Posterior vena cava (tissue), 2 donors: ENCODE measurements at places on chromosomes 7 and 10.
A peak's percentile ranks its signal among the peaks of the same experiment; 100 is the strongest.

- no peak for DNase-seq
Observed at GRCh38 chr7:1922071-1922869, 252.2 kb downstream of the ELFN1 start.

DNA sequence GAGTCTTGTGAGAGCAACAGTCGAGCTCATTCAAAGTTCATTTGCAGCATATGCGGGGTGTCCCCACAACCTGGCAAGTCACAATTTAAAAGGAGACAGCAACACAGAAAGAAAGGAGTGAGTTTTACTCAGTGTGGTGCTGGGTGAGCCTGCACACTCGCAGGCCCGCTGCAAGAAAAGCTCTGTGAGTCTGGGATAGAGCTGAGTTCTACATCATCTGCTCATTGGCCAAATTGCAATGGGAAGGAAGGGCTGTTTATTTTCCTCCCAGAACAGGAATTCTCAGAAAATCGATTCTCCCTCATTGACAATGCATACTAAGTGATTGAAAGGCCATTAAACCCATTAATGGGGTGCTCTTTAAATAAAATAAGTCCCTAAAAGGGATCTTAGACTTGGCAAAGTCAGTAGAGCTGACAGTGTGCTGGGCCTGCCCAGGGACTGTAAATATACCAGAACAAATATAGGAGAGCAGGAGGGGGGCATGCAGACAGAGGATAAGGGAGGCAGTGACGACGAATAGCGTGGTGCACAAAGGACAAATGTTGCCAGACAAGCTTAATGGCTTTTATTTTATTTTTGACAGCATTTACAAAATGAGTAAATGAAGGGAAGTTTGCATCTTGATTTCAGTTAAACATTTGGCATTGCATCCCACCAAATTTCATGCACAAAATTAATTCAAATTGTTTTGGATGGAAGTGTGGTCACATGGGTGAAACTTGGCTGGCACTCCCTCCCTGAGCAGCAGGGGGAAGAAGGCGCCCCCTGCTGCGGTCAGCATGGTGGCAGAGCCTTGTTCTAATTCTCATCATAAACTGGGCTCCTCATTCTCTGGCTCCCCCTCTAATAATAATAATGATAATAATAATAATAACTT, 215.7 kb downstream of the SNX10 start:
- no peak for DNase-seq

GRCh38 chr10:69312528-69312927, 34.2 kb downstream of the HK1 start:
- DNase-seq = no peak

DNA sequence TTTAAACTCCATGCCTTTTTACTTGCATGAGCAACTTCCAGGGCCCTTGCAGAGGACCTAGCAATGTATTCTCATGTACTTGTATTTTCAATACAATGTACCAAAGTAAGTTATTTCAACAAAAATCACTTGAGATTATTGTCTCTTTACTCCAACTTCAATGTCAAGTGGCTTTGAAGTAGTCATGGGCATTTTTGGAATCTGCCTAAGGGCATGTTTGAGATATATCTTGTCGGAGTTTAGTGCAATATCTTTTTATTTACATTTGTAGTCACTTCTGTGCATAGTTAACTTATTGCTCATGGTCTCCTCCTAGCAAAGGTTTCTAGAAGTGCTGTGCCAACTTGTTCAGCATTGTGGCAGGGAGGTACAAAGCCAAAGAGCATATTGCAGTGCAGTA, 508.7 kb upstream of the SEMA3D start:
- no peak for DNase-seq

GRCh38 chr10:71481746-71482410, 85.2 kb downstream of the CDH23 start:
- DNase-seq = no peak

DNA sequence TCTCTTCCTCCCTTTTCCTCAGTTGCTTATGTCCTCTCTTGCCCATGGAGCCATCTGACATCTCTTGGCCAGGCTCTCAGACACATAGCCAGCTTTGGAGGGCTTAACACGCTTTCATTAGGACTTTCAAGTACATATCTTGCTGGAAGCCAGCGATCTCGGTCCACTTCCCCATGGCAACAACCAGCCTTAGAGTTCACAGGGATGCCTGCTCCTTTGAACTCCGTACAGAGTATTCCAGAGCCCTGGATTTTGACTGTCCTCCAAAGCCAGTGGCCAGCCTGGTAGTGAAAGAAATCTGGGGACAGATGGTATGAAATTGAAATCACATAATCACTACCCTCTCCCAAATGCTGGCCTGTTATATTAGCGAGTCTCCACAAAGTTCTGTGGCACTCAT, 370.5 kb upstream of the NPVF start:
- DNase-seq = no peak

GRCh38 chr7:45590679-45591057, 16.5 kb downstream of the ADCY1 start:
- DNase-seq = peak; percentile 71

DNA sequence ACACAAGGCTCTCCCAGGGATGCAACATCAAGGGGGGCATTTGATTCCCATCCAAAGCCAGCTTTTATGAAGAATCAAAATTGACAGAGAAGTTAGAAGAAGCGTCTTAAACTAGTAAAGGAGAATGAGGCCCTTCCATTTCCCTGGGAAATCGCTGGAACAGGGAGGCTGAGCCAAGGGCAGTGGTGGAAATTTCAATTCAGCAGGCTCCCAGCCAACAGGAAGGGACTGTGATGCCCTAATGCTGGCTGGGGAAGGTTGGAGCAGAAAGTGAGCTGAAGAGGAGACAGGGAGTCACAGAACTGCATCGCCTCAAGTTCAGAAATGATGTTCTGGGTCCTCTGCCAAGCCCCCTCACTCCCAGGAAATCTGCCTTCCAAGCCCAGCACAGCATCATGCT, 517.3 kb downstream of the GRID1 start:
- DNase-seq = no peak

DNA sequence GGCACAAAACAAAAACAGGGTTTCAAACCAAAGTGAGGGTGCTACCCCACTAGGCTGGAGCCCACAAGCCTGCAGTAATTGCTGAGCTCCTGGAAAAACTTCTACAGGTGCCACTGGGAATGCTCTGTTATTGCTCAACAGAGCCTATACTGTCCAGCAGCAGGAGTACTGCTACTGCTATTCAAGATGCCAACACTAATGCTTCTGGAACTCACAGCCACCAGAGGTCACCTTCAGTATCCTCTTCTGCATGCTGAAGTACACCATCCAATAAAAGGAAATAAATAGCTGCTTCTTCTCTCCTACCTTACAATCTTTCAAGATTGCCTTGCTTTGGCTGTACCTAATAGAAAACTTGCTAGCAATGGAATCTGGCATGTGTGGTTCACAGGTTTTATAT, 222.0 kb downstream of the LRRN3 start:
- no peak for DNase-seq

- DNase-seq = peak; percentile 60
Observed at GRCh38 chr10:132865171-132865631, 77.2 kb downstream of the CFAP46 start.
